ENCODE measurements at places on chromosomes 2 and 18. TPM values are rescaled to one million over a fixed set of nuclear protein-coding genes. Genes with fewer than 3 reads are reported as not detected.

- no peak for DNase-seq
Measured at GRCh38 chr2:219765231-219765911, 137.9 kb downstream of the SLC4A3 start.

DNA sequence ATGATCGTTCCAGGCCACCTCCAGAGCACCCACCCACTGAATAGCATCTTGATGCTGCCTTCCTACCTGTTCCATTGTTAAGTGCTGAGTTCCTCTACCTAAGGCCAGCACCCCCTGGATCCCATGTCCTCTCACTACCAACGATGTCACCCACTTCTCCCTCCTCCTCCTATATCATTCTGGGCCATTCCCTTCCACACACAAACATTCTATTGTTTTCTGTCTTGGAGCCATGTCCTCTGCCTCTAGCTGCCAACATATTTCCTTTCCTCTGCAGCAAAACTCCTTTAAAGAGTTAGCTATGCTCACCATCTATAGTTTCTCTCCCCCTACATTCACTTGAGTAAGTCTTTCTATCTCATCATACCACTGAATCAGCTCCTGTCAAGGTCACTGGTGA lies 64.0 kb upstream of the ACKR3 start:
- no peak for DNase-seq

DNA sequence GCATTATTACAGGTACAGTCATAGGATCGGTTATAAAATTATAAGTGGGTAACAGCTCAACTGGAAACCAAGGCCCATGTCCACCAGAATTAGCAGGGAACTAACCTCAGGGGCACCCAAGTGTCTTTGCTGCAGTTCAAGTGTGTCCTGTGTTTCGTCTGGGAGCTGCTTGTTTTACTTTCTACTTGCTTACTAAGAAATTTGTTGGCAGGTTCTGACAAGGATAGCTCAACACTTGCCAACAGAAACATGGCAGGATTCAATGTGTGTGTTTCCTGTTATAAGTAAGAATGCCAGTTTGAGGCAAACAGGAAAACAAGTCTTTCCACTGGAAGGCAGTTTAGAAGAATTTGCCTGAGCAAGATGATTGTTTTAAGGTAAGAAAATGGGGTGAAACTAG lies 104.5 kb downstream of the EPHA4 start:
- DNase-seq, result no peak

DNA sequence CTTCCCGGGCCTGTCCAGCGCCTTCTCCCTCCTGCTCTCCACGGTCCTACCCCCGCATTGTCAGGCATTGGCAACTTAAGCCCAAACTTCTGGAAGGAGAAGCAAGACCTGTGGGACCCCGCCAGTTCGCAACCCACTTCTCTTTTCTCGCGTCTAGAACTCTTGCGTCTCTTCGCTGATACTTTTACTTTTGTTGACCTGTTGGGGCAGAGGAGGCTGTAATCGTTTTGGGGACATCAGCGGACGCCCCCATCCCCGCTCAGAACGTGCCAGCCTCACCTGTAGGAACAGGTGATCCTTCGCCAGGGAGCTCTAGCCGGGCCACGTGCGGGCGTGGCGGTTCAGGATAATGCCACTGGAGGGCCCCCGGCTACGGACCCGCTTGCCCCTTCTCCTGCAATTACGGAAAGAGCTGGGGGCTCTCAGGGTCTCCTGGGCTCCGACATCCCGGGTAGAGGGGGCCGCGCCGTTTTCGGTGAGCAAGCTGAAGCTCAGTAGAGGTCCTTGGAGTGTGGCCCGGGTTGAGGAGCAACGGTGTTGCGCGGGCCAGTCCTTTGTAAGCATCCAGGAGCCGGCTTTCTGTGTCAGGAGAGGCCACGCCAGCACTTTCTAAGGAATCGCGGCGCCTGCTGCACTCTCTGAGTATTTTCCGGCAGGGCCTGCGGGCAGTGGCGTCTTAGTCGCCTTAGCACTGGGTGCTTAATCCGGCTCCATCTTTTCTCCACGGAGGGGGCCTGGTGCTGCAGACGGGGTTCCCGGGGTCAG lies 1.6 kb downstream of the MTCL1 start:
- no peak for DNase-seq

DNA sequence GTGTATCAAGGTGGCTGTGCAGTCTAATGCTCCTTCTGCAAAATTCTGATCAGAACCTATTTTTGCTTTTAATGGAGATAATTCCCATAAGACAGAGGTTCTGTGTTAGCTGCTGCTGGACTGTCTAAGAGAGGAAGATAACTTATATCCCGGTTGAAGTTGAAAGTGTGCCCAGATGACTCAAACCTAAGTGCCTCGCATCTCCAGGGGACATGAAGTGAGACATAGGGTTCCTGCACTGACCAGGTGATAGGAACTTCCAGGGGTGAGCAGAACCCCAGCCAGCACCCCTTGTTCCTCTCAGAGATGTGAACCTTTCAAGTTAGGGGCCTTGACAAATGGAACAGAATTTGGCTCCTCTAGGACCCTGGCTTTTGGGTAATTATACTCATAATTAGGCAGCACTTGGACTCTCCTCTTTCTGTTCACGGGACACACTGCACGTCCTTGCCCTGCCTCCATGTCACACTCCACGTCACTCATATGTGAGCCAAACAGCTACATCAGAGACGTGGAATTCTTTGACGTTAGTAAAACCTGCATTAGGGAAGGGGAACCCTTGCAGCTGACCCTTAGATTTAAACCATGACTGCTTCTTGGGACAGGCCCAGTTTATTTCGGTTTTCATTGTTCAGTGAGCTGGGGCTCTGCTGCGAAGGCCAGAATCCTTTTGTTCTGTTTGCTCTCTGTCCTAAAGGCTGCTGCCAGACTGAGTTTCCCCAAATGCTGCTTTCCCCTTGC lies 104.5 kb upstream of the ALPP start:
- no peak for DNase-seq

- no peak for DNase-seq
Measured at GRCh38 chr2:222780051-222780450, 80.8 kb upstream of the ACSL3 start.

DNA sequence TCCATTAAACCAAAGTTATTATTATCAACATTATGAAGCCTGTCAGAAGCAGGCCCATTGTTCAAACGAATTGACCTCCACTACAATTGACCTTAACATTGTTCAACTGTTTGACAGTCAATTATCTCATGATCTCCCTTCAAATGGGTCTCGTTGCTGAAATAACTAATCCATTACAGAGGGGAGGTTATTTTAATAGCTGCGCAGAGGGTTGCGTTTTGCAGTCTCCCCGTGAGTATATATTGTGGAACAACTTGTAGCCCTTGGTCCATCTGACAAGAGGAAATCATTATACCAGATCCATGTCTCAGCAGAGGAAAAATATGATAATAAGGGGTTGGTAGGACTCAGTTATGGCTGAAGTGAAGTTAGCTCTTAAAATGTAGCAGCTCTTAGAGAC lies 159.1 kb downstream of the ALK start:
- DNase-seq, result no peak

DNA sequence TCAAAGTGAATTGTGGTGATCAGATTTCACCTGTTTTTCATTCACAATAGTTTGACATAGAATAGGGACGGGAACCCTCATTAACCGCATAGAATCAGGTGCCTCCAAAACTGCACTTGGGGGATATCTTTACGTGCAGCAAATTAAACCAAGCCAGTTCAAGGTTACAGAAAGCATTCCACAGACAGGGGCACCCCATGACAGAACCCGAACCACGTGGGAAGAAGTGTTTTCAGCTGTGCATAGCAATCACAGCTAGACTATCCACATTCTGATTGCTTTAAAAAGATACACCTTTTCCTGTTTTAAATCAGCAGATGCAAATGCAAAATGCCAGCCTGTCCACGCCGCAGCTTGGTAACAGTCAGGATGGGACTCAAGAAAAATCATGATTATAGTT lies 205.8 kb downstream of the ANAPC1 start:
- no peak for DNase-seq

DNA sequence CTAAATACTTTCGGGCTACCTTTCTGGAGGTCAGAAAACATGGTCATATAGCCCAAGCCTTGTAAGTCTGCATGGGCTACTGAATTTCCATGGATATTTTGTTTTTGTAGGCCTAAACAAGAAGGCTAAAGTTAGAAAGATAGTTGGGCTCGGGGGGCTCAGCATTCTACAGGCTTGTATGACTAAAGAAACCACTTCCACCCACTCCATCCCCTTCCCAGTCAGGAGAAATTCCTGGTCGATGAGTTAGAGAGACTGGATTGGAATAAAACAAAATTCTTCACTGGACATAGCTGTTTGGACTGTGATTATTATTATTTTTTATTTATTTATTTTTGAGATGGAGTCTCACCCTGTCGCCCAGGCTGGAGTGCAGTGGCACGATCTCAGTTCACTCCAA lies 539.4 kb upstream of the TNP1 start:
- no peak for DNase-seq

DNA sequence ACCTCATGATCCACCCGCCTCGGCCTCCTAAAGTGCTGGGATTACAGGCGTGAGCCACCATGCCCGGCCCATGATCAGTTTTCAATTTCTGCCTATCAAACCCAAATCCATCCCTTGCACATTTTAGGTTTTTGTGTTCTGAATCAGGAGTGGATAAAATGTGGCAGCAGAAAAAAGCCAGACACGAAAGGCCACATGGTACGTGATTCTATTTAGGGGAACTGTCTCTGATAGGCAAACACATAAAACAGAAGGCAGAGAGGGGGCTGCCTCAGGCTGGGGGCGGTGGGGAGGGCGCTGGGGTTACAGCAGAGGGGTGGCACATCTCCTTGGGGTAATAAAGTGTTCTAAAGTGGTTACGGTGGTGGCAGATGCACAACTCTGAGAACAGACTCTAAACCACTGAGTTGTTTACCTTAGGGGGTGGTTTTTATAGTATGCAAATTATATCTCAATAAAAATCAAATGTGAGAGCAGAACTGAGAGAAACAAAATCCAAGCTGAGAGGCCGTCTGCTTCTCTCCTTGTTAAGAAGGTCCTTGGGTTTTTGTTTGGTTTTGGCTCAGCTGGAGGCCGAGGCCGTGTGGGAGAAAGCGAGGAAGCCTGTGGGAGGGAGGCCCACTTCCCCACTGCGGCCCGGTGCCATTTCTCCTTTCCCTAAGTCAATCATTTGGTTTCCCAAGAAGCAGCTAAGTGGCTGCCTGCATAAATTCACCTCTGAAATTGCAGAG lies 78.0 kb downstream of the SOWAHC start:
- no peak for DNase-seq

Gene SETBP1
- total RNA-seq, result 30.9 TPM

Gene RALBP1
- 35.4 TPM for total RNA-seq

Gene CHST10
- 33.1 TPM for total RNA-seq

Gene GAD1
- total RNA-seq, result 60.9 TPM

Gene SNED1
- total RNA-seq, result 93.7 TPM

Gene ZC3H6
- 14.8 TPM for total RNA-seq

Gene SH3RF3
- 5.2 TPM for total RNA-seq

Gene AKAIN1
- 1.9 TPM for total RNA-seq

Measured in spinal cord (tissue), 10 donors.